ENCODE measurements at places on chromosomes 6 and 20.

- no peak for DNase-seq
These were observed 75.4 kb downstream of the GRM4 start for GRCh38 chr6:34070315-34071135.

GRCh38 chr20:38735172-38735571, 10.9 kb downstream of the SLC32A1 start:
- DNase-seq = no peak

- no peak for DNase-seq
These were observed 76.8 kb downstream of the UNC5CL start for GRCh38 chr6:40962241-40962640.

GRCh38 chr6:101404775-101405174, 11.3 kb downstream of the GRIK2 start:
- no peak for DNase-seq

Measured in umbilical cord (tissue), 2 donors.